ENCODE measurements at places on chromosomes 7 and 10.
A peak's percentile ranks its signal among the peaks of the same experiment; 100 is the strongest.

DNA sequence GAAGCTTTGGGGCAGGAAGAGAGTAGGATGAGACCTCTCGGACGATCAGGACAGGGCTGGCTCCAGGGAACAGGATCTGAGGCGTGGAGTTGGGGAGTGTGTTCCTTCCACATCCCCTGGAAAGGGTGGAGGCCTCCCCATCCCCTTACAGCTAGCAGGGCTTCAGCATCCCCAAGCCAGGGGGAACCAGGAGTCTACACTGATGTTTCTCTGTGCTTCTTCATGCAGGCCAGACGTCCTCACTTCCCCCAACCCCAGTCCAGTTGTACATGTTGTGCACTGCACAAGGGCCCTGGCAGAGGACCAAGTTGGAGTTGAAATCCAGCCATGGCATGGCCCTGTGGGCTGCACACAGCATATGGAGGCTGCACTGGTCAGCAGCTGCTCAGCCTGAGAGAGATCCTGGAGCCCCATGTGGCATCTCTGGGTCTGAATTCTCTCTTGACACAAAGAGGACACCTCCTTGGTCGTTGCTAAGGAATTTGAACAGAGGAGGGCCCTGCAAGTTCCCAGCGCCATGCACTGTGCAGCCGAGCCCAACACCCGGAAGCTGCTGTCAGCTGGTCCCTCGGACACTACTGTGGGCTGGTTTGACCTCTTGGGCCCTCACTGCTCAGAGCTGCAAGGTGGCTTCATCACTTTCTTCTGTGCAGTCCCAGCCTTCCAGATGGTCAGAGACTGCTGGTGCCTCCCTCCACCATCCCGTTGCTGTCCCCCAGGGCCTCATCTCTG is 181.1 kb downstream of the DNAJB6 start:
- no peak for DNase-seq

DNA sequence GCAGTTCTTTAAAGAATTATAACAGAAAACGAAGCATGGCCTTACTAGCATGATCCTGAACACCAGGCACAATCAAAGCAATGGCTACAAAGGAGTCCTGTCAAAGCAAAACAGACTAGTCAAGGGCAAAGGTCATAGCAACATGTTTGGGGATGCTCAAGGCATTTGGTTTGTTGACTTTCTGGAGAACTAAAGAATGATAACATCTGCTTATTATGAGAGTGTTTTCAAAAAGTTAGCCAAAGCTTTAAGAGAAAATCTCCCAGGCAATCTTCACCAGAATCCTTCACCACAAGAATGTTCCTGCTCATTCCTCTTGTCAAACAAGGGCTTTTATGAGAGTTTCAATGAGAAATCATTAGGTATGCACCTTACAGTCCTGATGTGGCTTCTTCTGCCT is 95.1 kb upstream of the CPXM2 start:
- DNase-seq = no peak

- DNase-seq = no peak
These were observed 4.3 kb downstream of the DDC start for GRCh38 chr7:50560865-50561351.

DNA sequence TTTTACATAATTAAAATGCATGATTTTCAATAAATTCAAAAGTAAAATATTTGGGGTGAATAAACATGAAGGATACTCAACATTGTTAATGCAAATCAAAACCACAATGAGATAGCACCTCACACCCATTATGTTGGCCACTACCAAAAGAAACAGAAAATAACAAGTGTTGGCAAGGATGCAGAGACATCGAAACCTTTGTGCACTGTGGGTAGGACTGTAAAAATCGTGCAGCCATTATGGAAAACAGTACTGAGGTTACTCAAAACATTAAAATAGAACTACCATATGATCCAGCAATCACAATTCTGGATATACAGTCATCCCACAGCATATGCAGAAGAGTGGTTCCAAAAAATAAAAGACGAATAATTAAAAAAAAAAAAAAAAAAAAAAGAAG is 13.1 kb downstream of the EZH2 start:
- DNase-seq = no peak

DNA sequence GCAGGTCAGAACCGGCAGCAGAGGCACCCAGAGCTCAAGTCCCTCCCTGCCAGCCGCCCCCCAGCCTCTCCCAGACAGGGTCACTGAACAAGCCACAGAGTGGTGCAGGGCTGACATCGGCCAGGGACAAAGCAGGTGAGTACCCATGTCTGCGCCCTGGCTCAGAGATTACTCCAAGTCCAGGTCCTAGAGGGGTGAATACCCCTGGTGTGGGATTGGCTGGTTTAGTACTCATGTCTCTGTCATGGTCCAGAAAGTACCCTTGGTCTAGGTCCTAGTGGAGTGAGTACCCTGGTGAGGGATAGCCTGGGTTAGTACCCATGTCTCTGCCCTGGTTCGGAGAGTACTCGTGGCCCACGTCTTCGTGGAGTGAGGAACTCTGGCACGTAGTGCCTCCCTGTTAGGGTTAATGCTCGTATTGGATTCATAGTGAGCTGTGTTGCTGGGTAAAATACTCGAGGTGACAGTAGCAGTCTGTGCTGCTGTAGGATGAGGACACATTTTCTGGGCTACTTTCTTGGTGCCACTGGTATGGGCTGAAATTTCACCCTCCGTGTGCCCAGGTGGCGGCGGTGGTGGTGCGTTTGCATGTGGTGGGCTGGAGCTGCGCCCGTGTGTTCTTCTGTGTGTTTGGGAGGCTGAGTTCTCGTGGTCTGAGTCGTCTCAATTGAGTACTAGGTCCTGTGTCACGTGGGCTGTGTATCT is 25.5 kb upstream of the KNDC1 start:
- DNase-seq = no peak

DNA sequence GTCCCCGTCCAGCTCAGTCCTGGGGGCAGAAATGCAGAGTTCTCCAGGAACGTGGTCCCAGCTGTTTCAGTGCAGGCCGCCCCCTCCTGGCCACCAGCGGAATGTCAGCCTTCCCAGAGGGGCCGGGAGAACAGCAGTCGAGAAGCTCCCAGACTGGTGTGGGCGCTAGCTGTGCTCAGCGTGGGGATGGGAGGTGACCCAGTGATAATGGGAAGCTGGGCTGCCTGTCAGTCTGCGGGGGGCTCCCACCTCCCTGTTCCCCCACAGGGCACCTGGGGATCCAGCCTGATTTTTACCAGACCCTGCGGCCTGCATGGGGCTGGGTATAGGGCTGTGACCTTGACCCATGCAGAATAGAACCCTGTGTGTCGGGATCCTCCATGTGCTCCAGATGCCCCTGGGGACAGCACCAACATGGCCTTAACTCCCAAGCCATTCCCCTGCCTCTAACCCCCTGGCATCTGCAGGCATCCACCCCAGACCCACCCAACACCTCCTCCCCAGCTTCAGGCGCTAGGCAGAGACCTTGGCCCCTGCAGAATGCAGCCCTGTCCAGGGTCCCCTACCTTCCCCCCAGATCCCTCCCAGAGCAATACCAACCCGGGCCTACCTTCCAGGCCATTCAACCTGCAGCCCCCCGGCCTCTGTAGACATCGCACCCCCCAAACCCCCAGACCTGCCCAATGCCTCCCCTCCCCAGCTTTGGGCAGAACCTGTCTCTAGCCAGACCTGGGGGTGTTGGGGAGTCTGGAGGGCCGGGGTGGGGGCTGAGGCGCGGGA is 880 bp upstream of the ELN start:
- peak; percentile 53 for DNase-seq

- DNase-seq = no peak
These were observed 36.1 kb upstream of the ZNF518A start for GRCh38 chr10:96093948-96094347.

- no peak for DNase-seq
These were observed 28.4 kb downstream of the PCDH15 start for GRCh38 chr10:54772468-54773122.

All from stimulated activated naive CD4-positive, alpha-beta T cell (primary cell).